Activated CD4-positive, alpha-beta memory T cell treated with anti-CD3 and anti-CD28 coated beads for 36 hours (primary cell): ENCODE measurements at places on chromosomes 2 and 18. TPM values are rescaled to one million over a fixed set of nuclear protein-coding genes. Genes with fewer than 3 reads are reported as not detected.

DNA sequence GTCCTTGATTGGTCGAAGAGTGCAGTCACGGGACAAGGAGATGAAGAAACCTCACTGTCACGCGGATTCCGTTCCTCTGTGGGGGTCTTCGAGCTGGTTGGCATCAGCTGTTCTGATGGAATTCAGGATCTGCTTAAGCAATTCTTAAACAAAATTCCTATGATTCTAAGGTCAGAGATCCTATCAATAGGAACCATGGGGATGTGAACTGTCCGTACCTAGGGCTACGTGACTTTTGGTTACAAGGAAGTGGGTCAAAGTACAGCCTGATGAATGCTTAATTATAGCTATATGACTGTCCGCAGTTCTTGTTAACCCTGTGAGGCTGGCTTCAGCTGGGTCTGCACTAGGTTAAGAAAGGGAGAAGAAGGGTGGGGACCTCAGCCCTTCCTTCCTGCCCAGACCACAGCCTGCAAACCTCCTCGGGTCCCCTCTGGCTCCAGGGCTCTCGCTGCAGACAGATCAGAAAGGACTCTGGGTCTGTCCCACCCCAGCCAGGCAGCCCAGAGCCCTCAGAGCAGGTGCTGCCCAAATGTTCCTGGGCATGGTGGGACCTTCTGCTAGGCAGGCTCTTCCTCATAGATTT is 44.2 kb upstream of the TAF1B start:
- peak; percentile 27 for DNase-seq

DNA sequence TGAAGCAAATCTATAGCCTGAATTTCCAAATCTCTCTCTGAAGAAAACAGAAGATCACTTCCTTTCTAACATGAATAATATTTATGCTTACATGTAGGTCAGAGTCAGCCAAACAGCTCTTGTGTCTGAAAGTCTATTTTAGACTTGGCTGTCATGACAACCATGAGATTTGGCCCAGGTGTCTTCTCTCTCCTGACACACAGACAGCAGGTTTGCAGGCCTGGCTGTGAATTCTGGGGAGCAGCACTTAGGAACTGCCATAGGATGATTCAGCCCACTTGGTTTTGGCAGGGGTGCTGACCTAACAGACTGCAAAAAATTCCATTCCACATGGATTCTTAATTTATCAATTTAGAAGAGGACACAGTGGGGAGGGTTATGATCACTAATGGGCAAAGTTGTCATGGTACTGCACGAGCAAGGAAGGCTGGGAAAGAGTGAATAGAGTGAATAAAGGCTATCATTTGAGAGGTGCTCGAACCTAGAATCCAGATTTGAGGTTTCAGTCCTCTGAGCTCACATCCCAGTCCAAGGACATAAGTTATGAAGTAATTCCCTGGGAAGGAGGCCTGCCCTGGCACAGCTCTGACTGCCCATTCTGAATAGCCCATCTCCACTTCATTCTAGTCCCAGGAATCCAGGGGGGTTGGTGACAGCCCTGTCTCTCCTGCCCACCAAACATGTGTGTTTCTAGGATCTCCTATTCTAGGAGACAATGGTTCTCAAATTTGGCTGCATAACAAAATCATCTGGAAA is 453.9 kb upstream of the TRIB2 start:
- no peak for DNase-seq

GRCh38 chr2:177262092-177262491 is 2.4 kb downstream of the NFE2L2 start:
- no peak for DNase-seq

GRCh38 chr2:148023861-148024260 is 3.0 kb downstream of the MBD5 start:
- DNase-seq = peak; percentile 21

- no peak for DNase-seq
These were observed 6.2 kb downstream of the RNU2-63P start for GRCh38 chr2:88010136-88010535.

GRCh38 chr2:5020116-5020875 is 671.9 kb upstream of the SOX11 start:
- DNase-seq = no peak

DNA sequence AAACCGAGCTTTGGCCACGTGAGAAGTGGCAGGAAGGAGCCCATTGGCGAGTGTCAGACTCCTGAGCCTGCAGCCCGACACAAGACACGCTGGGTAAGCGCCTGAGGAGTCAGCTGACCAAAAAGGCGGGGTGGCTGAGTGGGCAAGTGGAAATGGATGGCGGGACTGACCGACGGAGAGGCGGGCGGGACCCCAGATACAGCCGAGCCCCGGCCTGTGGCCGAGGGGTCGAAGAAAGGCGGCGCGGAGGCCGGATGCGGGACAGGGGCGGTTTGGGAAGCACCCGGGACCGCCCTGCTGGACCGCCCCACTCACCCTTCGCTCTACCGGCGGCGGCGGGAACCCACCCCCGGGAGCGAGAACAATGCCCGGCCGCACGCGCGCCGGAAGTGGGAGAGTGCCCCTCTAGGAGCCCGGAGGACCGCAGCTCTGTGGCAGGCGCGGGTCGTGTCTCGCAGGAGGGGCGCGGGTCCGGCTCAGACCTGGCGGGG is 22.8 kb downstream of the ZSCAN30 start:
- DNase-seq = peak; percentile 75

DNA sequence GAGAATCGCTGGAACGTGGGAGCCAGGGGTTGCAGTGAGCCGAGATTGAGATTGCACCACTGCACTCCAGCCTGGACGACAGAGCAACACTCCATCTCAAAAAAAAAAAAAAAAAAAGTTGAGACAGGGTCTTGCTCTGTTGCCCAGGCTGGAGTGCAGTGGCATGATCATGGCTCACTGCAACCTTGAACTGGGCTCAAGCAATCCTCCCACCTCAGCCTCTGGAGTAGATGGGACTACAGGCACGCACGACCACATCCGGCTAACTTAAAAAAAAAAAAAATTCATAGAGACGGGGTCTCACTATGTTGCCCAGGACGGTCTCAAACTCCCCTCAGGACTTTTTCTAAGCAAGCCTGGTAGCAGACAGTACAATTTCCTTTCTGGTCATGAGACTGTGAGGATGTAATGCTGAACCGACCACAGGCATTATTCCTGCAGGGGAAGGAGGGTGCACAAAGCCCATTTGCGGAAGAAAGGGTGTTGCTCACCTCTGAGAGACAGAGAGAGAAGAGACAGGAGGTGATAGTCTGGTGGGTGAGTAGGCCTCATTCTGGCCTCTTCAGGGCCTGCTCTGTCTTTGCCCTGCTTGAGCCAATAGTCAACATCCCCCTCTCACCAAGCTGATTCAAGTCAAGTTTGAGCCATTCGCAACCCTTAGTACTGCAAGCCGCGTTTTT is 205.3 kb downstream of the ZFP36L2 start:
- DNase-seq = no peak

DNA sequence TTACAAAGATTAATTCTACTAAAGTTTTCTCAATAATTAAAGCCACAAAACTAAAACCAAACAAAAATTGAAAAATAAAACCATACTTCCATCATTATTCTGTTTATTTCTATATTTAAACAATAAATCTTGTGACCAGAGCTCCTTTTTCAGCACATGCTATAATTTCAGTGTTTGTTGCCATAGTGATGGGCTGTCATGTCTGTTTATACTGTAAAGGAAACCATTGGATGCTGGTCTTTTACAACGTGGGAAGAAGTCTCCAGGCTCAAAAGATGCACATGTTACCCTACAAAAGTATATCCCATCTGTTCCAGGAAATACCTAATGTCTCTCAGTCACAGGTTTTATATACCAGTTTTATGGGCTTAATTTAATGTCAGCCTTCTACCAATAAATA is 100.1 kb upstream of the MC2R start:
- no peak for DNase-seq

DNA sequence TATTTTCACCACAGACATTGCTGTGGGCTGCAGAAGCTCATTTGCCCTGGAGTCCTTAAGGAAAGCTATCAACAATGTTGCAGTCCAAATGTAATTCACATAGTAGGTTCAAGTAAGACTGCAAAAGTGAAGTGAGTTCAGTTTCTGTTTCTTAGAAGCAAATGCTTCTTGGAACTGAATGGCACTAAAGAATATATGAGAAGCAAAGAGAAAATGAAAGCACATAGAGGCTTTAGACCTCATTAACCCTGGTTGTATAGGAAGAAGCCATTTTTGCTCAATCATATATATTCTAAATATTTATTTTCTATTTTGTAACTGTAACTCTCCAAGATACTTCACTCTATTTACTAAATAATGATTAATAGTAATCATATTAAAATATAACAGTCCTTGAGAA is 292.0 kb downstream of the ZNF804A start:
- DNase-seq = no peak

DNA sequence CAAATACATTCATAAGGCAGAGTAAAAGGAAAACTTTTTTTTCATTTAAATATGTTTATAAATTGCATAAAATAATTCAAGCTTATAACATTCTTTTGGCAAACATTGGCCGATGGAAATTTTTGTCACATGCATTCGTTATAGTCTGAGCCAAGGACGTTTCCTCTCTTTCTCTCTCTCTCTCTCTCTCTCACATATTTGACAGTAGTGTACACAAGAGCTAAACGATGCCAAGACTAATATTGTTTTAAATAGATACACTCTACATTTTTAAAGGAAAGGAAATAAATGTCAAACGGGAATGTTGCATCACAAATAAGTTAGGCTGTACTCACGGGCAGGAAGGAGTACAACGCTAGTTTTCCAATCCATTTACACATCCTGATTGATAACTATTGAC is 251.1 kb upstream of the SMIM21 start:
- no peak for DNase-seq

DNA sequence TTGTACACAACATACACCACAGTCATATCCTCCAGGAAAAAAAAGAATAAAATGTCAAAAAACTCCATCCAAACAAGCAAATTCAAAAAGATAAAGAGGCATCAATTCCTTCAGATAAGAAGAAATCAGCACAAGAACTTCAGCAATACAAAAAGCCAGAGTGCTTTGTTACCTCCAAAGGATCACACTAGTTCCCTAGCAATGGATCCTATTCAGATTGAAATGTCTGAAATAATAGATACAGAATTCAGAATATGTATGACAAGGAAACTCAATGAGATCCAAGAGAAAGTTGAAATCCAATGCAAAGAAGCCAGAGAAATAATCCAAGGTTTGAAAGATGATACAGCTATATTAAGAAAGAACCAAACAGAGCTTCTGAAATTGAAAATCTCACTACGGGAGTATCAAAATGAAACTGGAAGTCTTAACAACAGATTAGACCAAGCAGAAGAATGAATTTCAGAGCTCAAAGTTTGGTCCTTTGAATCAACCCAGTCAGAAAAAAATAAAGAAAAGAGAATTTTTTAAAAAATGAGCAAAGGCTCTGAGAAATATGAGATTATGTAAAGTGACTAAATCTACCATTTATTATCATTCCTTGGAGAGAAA is 80.6 kb downstream of the TRABD2A start:
- no peak for DNase-seq

DNA sequence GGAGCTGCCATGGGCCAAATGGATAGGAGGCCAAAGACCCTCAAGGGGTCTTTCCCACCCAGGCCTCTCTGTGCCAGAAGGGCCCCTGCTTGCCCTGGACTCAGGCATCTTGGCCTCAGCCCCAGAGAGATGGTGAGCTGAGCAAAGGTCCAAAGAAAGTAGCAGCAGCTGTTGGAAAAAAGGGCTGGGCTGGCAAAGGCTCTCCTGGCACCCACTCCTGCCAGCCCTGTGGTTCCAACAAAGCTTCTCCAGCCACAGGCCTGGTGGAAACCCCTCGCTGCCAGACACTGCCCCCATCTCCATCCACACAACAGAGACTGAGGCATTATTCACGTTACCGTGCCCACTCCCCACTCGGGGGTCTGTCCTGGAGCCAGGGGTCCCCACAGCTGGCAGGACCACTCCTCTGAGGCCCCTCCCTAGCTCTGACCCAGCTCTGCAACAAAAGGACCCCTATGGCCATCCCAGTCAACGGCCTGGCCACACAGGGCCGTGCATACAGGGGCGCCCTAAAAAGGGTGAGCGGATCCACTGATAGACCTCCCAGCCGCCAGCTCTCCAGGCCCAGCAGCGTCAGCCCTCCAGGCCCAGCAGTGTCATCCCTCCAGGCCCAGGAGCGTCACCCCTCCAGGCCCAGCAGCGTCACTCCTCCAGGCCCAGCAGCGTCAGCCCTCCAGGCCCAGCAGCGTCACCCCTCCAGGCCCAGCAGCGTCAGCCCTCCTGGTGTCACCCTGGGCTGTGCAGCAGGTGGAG is 10.1 kb downstream of the BIN1 start:
- no peak for DNase-seq

- no peak for DNase-seq
These were observed 18.3 kb upstream of the ITGA6 start for GRCh38 chr2:172409042-172409441.

GRCh38 chr18:46319783-46320182 is 215.6 kb downstream of the HAUS1 start:
- no peak for DNase-seq

- DNase-seq = no peak
These were observed 85.1 kb downstream of the ARL4C start for GRCh38 chr2:234411793-234412192.

DNA sequence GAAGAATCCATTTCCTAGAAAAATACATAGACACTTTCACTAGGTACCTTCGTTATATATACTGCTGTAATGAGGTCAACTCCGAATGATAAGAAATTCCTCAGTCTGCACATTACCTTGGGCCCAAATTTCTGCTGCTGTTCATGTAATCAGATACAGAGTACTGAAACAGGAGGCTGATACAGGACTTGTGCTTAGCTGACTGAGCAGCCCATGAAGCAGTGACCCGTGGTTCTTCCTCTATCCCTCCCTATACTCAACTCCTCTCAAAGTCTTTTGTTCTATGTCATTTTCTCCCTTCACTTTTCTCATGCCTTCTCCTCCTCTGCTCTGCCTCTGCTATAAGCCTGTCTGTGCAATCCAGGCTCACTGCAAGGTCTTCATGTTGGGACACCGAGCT is 57.5 kb upstream of the ST8SIA5 start:
- DNase-seq = no peak

DNA sequence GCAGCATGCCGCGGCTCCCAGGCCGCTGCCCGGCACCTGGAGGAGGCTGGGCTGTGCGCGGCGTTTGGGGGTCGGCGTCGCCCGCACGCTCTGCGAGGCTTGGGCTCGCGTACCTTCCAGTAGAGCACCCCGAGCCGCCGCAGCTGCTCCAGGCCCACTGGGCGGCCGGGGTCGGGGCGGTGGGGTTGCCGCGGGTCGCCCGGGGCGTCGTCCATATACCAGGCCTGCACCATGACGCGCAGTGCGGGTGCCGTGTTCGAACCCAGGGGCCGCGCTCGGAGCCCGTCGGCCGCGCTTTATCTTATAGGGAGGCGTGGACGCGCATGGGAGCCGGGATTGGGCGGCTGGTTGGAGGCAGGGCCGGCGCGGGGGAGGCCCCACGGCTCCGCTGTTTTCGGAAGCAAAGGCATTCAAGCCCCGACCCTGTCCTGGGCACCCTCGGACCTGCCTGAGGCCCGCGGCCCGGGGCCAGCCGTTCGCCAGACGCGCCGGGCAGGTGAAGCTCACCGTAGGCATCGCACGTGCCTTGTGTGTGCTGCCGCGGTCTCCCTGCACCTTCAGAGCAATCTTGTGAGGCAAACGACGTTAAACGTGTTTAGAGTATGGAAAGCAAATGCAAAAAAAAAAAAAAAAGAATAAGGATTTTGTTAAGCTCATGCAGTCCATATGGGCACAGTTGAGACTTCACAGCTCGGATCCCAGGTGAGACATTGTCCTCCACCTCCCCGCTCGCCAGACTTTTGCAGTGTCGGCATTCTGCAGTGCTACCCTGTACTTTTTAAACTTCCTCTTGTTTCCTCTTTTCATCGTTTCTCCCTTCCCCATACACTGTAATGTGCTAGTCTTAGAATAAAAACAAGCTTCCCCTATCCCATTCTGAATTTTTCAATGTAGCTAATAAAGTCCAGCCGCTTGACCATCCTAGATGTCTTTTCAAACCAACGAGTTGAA is at the start of gene ADI1:
Gene ADI1 (minus strand): TSS at position 277 of the 951 bp plus-strand sequence. CDS start 44 bp downstream, at position 233.
- DNase-seq = peak; percentile 89

Gene LRATD1
- total RNA-seq = not detected

Gene G6PC2
- not detected for total RNA-seq
